Epithelial cell of alveolus of lung (primary cell): ENCODE measurements at places on chromosomes 7 and 10. TPM values are rescaled to one million over a fixed set of nuclear protein-coding genes. Genes with fewer than 3 reads are reported as not detected.

The SCART1 gene
- total RNA-seq, result 0.26 and 1.4 TPM in 2 replicates

The KCNIP2 gene
- total RNA-seq, result 0.13 and 3.6 TPM in 2 replicates

The ASIC3 gene
- 0.13 and 0.96 TPM in 2 replicates for total RNA-seq

The TFR2 gene
- total RNA-seq, result 0.64 and 1.6 TPM in 2 replicates

The AKR1D1 gene
- not detected in 2 replicates for total RNA-seq

The LIPF gene
- not detected in 2 replicates for total RNA-seq

The CYCS gene
- 21.2 and 69.6 TPM in 2 replicates for total RNA-seq

The TECPR1 gene
- total RNA-seq, result 18.8 and 28.8 TPM in 2 replicates

The PRR15 gene
- total RNA-seq, result 0.16 and 4.5 TPM in 2 replicates

The PIK3AP1 gene
- total RNA-seq, result 0.78 TPM in 1 of 2 replicates, not detected in the other

The ITPRID1 gene
- total RNA-seq, result not detected in 2 replicates

The STRIP2 gene
- total RNA-seq, result 2.1 and 3.4 TPM in 2 replicates

The SFMBT2 gene
- 1.6 and 4.8 TPM in 2 replicates for total RNA-seq

The SPDYE11 gene
- total RNA-seq, result not detected in 2 replicates

The PODXL gene
- 1.1 and 9.3 TPM in 2 replicates for total RNA-seq

The PLEKHS1 gene
- not detected in 2 replicates for total RNA-seq

The RBM28 gene
- total RNA-seq, result 13.0 and 15.6 TPM in 2 replicates

The PIK3CG gene
- 0.13 TPM in 1 of 2 replicates, not detected in the other for total RNA-seq

The CYP3A5 gene
- 0.24 and 0.39 TPM in 2 replicates for total RNA-seq

The AS3MT gene
- 0.78 and 1.8 TPM in 2 replicates for total RNA-seq

The POP7 gene
- total RNA-seq, result 29.5 and 44.6 TPM in 2 replicates

The SFRP5 gene
- total RNA-seq, result 0.32 TPM in 1 of 2 replicates, not detected in the other

The TMEM140 gene
- total RNA-seq, result 0.64 and 2.3 TPM in 2 replicates

The ACTL6B gene
- not detected in 2 replicates for total RNA-seq

The VSIR gene
- 1.8 and 21.9 TPM in 2 replicates for total RNA-seq

The ARHGEF5 gene
- total RNA-seq, result 1.7 and 3.4 TPM in 2 replicates

The NPC1L1 gene
- 0.24 TPM in 1 of 2 replicates, not detected in the other for total RNA-seq

The LMTK2 gene
- 7.5 and 10.5 TPM in 2 replicates for total RNA-seq

The GPR26 gene
- total RNA-seq, result not detected in 2 replicates

The REEP3 gene
- total RNA-seq, result 31.3 and 65.0 TPM in 2 replicates

The NXPH1 gene
- total RNA-seq, result not detected in 2 replicates

The SUV39H2 gene
- total RNA-seq, result 6.0 and 13.4 TPM in 2 replicates

The GJD4 gene
- not detected in 2 replicates for total RNA-seq

The ANKRD61 gene
- 0.08 and 0.39 TPM in 2 replicates for total RNA-seq

The RGR gene
- total RNA-seq, result not detected in 2 replicates

The CLRN3 gene
- total RNA-seq, result not detected in 2 replicates

The AKR1C1 gene
- total RNA-seq, result 12.9 and 72.8 TPM in 2 replicates

The VPS37D gene
- total RNA-seq, result 5.4 and 5.8 TPM in 2 replicates

The CUZD1 gene
- 0.08 and 0.13 TPM in 2 replicates for total RNA-seq

The FGFR2 gene
- total RNA-seq, result 0.52 TPM in 1 of 2 replicates, not detected in the other

The CTTNBP2 gene
- total RNA-seq, result 7.4 and 7.6 TPM in 2 replicates

The STEAP1B gene
- total RNA-seq, result 4.4 and 9.4 TPM in 2 replicates

The PPP1R17 gene
- not detected in 2 replicates for total RNA-seq

The FAM25C gene
- total RNA-seq, result not detected in 2 replicates

The WNT8B gene
- not detected in 2 replicates for total RNA-seq

The EGR2 gene
- total RNA-seq, result 1.8 and 23.9 TPM in 2 replicates

The UNCX gene
- total RNA-seq, result not detected in 2 replicates

The LEP gene
- total RNA-seq, result not detected in 2 replicates

The KLLN gene
- total RNA-seq, result 0.78 and 0.88 TPM in 2 replicates

The PRSS1 gene
- total RNA-seq, result 0.24 and 0.91 TPM in 2 replicates

The CRYGN gene
- not detected in 2 replicates for total RNA-seq

The MPLKIP gene
- total RNA-seq, result 60.6 and 91.7 TPM in 2 replicates

The AGR3 gene
- total RNA-seq, result not detected in 2 replicates
